Activated CD4-positive, alpha-beta T cell treated with anti-CD3 and anti-CD28 coated beads for 36 hours (primary cell): ENCODE measurements at places on chromosomes 7 and 10. TPM values are rescaled to one million over a fixed set of nuclear protein-coding genes. Genes with fewer than 3 reads are reported as not detected.

Gene SPAM1
- total RNA-seq: not detected

Gene GHRHR
- total RNA-seq: not detected

Gene TMUB1
- 54.0 TPM for total RNA-seq

Gene HSPA12A
- total RNA-seq: 0.74 TPM

Gene SERPINE1
- total RNA-seq: 0.05 TPM

Gene CAMK2G
- total RNA-seq: 19.4 TPM

Gene FAM180A
- total RNA-seq: not detected

Gene METTL2B
- 40.3 TPM for total RNA-seq

Gene RAPGEF5
- total RNA-seq: 1.5 TPM

Gene PNLIPRP1
- not detected for total RNA-seq

Gene RARRES2
- total RNA-seq: not detected
